Liver (tissue), 10 donors: ENCODE measurements at places on chromosomes 1 and 21. TPM values are rescaled to one million over a fixed set of nuclear protein-coding genes. Genes with fewer than 3 reads are reported as not detected.

DISP1 gene
- total RNA-seq = 4.2 TPM

AMY1A gene
- total RNA-seq = not detected

MEGF6 gene
- 4.6 TPM for total RNA-seq

PMF1 gene
- 41.5 TPM for total RNA-seq

SPRR2E gene
- not detected for total RNA-seq

ICOSLG gene
- total RNA-seq = 1.6 TPM

TRPM2 gene
- 0.65 TPM for total RNA-seq

RNF19B gene
- total RNA-seq = 5.6 TPM

LIN28A gene
- total RNA-seq = not detected
